RPMI7951 (cell line): ENCODE measurements at places on chromosomes 2 and 18. TPM values are rescaled to one million over a fixed set of nuclear protein-coding genes. Genes with fewer than 3 reads are reported as not detected.

The LHCGR gene
- total RNA-seq: not detected in 2 replicates

The CD8B2 gene
- total RNA-seq: not detected in 2 replicates

The FMNL2 gene
- 41.3 and 51.7 TPM in 2 replicates for total RNA-seq

The FAP gene
- total RNA-seq: 142 and 170 TPM in 2 replicates

The CRYGC gene
- not detected in 2 replicates for total RNA-seq

The CENPA gene
- 67.8 and 82.6 TPM in 2 replicates for total RNA-seq
